ENCODE measurements at places on chromosomes 4 and X.

GRCh38 chrX:44068043-44068442, 94.9 kb upstream of the NDP start:
- no peak for DNase-seq

DNA sequence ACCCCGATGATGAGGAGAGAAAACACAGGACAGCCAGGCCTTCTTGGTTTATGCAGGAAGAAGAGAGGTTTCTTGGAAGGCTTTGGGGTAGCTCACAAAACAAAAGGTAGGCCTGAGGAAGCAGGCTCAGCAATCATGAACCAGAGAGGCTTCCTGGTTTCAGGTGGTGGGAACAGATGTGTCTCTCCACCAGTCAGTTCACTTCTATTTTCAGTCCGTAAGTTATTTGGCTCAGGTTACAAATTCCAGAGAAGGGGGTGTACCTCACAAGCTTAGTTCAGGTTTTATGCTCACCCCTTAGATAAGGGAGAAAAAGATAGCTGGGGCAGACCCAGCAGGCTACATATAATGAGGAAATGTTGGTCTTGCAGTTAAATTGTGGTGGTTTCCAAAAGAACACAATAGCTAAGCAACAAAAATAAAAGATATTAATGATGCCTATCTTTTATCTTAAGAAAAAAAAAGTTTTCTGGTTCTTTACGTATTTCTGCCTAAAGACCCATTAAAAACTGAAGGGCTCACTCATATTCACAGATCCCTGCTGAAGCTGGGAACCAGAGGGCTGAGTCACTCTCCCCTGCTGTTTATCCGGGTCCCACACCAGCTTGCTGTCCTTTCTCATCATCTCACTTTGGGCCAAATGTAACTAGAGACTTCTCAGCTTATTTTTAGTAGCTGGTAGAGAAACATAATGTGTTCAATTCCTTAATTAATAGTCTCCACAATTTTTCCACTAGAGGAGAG, 177.0 kb downstream of the CAMK2D start:
- DNase-seq, result no peak

DNA sequence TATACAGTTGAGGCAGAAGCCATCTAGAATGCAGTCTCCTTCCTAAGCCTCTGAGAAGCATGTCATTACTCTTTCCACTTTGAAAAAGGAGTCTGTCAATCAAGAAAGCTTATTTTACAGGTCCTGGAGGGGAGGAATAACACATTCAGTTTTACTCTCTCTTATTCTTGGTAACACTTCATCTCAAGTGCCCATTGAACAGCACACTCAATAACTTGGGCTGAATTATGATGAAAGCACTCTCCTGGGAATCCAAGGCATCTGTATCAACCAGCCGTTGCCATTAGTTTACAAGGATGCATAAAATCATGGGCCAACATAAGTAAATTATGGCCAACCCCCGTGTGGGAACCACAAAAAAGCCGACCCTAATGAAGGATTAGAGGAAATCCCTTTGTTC, 282.4 kb downstream of the C4orf33 start:
- no peak for DNase-seq

- DNase-seq, result no peak
These were observed 1286.6 kb downstream of the FSTL5 start for GRCh38 chr4:160877087-160877790.

- no peak for DNase-seq
These were observed 10.8 kb upstream of the CITED1 start for GRCh38 chrX:72316408-72317110.

- DNase-seq, result no peak
These were observed 8.6 kb downstream of the APEX2 start for GRCh38 chrX:55008571-55009358.

GRCh38 chr4:106816496-106816895, 219.6 kb downstream of the DKK2 start:
- no peak for DNase-seq

- no peak for DNase-seq
These were observed 166.4 kb downstream of the TRIML1 start for GRCh38 chr4:188305690-188306089.

- DNase-seq, result no peak
These were observed 11.2 kb upstream of the MED14 start for GRCh38 chrX:40746521-40746920.

DNA sequence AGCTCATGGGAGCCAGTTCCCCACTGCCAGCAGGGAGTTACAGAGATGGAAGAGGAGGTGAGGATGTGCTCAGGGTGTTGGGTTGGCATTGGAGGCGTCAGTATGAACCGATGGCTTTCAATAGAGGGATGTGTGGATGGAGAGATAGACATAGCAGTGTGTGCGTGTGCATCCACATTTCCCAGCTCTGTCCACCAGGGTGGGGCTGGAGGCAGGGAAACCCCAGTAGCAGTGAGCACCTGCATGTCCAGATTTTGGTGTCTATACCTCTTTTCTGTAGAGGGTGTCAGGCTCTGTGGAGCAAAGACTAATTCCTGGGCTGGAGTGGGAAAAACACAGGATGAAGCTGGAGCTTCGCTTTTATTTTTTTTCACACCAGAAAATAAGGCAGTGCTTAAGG, 37.2 kb upstream of the HGFAC start:
- no peak for DNase-seq

- DNase-seq, result no peak
These were observed 78.2 kb downstream of the BEND4 start for GRCh38 chr4:42074294-42074693.

DNA sequence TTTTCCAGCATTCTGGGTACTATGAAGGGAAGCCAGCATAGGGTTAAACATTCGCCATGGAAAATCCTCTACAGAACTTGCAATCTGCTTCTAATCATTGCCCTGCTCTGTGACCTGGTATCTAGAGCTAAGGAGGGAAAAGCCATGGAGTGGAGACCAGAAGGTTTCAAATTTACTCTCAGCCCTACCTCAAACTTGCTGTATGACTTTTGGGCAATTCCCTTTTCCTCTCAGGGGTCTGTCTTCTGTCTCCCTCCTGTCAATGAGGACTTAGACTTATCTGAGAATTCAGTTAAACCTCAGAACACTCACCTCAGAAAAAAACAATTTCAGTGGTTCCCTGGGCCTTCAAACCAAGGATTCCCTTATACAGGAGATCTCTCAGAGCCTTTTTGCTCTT, 29.1 kb downstream of the ARHGEF9 start:
- no peak for DNase-seq

GRCh38 chrX:50114113-50114512, 86.7 kb downstream of the AKAP4 start:
- no peak for DNase-seq

GRCh38 chrX:21840193-21840545, 752 bp downstream of the MBTPS2 start:
- no peak for DNase-seq

DNA sequence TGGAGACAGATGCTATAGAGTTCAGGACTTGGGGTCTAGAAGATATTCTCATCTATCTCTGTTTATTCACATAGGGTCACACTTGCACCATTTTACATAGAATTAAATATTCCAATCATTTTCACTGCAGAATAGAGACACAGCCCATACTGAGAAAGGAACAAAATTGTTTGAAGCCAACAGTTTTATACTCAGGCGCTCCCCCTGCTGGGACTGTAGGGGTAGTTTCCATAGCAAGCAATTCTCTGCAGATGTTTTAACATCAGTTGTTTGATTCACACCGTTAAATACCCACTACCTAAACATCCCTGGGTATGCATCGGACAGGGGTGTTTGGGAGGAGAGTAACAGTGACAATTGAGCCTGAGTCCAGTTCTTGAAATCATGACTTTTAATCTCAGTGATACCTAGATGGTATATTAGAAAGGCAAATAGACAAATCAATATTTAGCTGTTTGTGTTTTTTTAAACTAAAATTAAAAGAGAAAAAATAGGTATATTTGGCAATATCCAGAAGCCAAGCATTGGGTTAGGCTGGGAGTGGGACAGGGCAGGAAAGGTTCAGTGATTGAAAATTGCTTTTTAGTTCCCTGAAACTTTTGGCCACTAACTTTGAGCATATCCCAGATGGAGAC, 33.8 kb downstream of the LONRF3 start:
- no peak for DNase-seq

DNA sequence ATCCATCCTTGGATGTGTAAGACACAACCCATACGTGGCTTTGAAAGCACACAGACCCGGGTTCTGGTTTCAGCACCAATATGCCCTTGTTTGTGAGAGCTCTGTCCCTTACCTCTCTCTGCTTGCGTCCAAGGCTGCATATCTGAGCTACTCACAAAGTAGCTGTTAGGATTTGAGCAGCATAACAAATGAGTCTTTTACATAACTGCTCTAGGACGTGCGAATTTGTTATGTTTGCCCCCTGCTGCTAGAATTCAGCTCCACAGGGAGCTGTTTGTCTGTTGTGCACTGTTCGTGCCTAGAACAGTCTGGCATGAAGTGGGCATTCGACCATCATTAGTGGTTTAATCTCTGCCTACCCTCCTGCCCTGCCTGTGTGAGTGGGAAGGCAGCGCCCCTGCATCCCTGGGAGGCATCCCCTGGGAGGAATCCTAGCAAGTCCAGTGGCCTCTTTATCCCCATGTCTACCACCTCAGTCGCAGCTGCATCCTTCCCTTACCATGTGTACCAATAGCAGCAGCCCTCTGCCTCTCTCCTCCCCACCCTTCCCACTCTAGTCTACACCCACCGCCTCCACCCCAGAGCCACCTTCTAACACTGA, 42.1 kb downstream of the SLC2A9 start:
- no peak for DNase-seq

DNA sequence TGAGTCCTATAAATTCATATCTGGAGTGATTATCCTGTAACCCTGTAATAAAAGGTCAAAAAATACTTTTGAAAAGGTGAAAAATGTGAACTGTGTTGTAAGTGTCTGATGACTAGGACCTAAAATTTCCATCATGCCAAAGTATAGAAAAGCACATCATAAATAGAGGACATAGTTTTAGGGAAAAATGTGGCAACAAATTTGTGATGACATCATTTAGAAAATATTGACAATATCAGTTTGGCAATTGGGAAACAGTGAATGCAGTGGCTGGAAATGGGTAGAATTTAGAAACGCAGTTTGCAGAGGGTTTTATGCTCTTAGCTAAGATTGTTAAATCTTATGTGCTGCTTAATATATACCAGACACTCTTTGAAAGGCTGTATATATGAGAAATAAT, 1464.8 kb downstream of the RAPGEF2 start:
- no peak for DNase-seq

- DNase-seq, result no peak
These were observed 307.0 kb downstream of the FSTL5 start for GRCh38 chr4:161856711-161857326.

DNA sequence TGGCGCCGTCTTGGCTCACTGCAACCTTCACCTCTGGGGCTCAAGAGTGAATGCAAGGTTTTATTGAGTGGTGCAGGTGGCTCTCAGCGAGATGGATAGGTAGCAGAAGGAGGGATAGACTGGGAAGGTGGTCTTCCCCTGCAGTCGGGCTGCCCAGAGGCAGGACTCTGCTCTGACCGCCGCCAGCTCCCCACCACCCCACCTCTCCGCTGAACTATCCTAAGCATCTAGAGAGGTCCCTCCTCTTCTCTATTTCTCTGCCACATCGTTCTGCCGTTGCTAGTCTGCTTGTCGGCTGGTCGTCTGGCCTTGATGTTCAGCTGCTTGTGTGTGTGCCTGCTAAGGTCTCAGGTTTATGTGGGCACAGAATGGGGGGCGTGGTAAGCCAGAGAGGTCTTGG, 54.5 kb upstream of the UGT2B15 start:
- no peak for DNase-seq

DNA sequence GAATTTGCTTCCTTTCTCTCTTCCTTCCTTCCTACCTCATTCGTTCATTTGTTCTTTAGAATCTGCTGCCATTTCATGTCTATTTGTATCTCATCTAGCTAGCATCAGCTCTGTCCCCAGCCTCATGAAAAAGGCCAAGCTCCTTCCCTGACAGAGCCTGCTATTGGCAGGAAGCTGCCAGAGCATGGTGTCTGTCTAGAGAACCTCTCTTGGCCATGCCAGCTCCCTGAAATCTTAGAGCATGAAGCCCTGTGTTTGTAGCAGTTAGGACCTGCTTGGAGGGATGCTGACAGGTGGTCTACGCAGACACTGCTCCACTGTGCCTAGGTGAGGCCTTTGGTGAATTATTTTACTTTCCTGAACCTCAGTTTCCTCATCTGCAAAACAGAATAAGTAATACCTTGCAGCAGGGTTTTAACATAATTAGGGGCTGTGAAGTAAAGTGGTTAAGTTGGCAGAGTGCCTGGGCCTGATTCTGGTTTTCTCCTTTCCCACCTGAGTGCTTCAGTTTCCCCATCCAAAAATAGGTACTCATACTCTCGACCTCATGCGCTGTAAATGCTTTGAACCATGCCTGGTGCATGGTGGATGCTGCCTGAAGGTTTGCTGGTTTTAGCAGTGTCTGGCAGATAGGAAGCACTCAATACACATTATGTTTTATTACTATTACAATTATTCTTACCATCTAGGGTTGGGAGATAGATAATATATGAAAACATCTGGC, 4.7 kb downstream of the PTTG2 start:
- DNase-seq, result no peak

DNA sequence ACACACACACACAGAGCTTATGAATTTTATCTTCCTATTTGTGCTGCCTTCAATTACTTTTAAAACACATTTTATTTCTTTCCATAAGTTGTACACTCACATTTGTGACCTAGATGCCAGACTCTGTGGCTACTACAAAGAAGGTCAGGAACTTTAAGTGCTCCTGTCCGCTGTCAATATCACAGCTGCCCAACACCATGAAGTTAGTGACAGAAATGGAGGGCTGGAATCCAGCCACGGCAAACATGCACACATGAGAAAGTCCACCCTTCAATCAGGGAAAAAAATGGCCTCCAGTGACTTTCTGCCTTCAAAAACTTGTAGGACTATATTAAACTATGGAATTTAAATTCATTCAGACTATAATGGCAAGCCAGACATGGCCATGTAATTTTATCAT, 334.4 kb upstream of the FSTL5 start:
- DNase-seq, result no peak

Measured in T-helper 1 cell (primary cell).